Activated CD8-positive, alpha-beta memory T cell treated with anti-CD3 and anti-CD28 coated beads for 48 hours (primary cell): ENCODE measurements at places on chromosomes 3 and 15.

- no peak for DNase-seq
Observed at GRCh38 chr3:54969652-54970051, 41.8 kb upstream of the LRTM1 start.

- DNase-seq: no peak
Observed at GRCh38 chr3:37500518-37500917, 326.1 kb upstream of the LRRFIP2 start.

DNA sequence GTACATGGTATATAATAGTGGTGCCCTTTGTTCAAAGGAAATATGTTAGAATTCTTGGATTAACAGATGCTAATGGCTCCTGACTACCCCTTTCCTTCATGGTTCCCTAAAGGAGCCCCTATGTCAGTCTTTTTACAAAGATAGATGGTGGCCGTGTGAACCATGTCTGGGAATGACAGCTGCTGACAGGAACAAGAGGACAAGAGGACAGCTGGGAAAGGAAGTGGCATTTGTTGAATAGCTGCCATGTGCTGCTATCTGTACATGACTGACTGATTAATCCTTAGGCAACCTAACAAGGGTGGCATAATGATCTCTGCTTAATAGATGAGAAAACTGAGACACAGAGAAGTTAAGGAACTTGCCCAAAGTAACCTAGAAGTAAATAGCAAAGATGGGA is 321.7 kb downstream of the ZNF621 start:
- DNase-seq: no peak

- no peak for DNase-seq
Observed at GRCh38 chr15:31474059-31474868, 147.6 kb downstream of the KLF13 start.

DNA sequence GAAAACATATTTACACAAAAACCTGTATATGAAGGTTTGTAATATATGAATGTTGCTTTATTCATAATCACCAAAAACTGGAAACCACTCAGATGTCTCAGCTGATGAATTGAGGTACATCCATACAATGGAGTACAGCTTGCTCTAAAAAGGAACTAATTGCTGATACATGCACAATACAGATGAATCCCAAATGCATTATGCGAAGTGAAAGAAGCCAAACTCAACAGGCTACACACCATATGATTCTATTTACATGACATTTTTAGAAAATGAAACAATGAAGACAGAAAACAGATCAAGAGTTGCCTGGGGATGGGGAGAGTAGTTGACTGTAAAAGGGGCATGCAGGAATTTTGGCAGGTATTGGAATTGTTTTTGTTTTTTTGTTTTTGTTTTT is 95.5 kb downstream of the IQCH start:
- DNase-seq: no peak

- no peak for DNase-seq
Observed at GRCh38 chr15:77069521-77070121, 1.3 kb downstream of the TSPAN3 start.

DNA sequence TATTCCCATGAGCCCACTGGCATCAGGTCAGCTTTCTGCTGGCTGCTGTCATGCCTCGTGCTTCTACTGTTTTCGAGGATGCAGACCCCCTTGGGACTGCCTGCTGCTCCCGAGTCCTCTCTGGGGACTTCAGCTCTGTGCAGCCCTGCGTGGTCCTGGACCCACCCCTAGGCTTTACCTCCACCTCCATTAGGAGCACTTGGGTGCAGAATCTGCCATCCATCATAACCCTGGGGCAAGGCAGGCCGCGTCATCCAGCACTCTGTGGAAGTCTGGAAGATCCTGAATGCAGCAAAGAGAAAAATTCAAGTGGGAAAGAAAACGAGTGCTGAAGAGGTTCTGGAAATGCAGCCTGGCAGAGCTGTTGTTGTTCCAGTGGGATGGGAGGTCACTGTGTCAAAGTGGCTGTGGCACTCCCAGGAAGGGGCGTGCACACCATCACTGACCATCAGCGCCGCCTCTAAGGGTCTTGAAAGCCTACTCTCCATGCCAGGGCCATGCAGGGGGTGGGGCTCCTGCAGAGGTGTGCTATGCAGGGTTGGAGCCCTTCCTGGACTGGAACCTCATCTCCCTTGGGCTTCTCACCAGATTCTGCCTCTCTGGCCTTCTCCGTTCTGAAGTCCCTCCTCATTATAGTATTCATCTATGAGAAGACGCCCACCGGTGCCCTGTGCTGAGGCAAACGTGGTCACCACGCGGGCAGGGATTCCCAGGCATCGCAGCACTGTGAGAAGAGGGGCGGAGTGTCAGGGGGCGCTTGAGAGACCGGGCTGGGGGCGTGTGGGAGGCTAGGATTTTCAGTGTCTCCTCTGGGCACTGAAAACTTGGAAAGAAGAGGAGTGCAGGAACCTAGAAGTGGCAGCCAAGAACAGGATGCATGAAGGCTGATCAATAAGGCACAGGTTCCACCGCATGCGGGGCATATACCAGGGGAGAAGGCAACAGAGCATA is 12.5 kb downstream of the EPB42 start:
- DNase-seq: no peak

- no peak for DNase-seq
Observed at GRCh38 chr3:63070476-63070810, 195.2 kb upstream of the CADPS start.

GRCh38 chr3:111819927-111820326 is 39.1 kb upstream of the PHLDB2 start:
- no peak for DNase-seq

GRCh38 chr3:243356-243725 is 46.8 kb downstream of the CHL1 start:
- no peak for DNase-seq

GRCh38 chr3:36461597-36461996 is 81.3 kb downstream of the STAC start:
- no peak for DNase-seq

- no peak for DNase-seq
Observed at GRCh38 chr3:118080889-118081288, 953.8 kb downstream of the IGSF11 start.

DNA sequence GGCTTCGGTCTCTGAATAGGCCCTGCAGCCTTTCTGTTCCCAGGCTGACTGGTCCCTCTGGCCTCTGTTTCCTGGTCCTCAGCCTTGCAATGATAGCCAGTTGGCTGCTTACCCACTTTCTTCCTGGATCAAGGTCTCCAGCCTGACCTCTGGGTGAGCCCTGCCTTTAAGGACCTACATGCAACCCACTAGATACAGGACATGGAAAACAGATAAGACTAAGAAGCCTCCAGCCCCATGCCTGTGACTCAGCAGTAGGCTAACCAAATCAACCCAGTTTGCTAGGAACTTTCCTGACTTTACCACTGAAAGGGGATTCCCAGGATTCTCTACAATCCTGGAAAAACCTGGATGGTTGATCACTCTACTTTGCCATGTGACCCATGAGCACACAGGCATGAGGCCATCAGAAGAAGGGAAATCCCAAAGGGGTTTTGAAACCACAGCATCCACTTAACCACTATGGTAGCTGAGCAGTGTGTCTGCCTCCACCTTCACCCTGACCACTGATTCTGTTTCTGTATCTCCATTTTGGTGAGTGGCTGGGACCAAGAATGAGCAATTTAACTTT is 188.1 kb downstream of the CHST2 start:
- DNase-seq: no peak

- DNase-seq: no peak
Observed at GRCh38 chr3:71251156-71251775, 332.3 kb downstream of the FOXP1 start.

DNA sequence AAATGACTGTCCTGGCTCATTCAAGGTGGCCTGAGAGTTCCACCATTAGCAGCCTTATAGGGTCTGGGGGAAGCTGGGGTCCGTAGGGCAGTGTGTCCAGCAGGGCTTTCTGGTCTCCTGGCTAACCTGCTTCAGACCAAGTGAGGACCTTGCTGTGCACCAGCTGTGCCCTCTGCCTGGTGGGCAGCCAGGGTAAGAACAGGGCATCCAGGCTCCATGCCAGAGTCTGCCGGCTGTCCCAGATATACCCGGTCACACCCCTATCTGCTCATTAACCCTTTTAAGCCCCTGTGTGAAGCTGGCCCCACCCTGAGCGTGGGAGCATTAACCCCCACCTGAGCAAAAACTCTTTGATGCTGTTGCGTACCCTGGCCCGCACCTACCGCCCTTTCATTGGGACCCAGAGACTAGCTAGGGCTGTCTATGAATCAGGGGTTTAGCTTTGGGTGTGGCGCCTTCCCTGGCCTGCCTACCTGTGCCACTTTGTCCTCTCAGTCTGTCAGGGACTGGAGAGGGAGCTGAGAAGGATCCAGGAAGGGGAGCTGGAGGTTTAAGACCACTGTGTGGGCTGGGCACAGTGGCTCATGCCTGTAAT is 17.6 kb downstream of the SEMA3F start:
- no peak for DNase-seq

GRCh38 chr3:77189684-77190083 is 149.8 kb downstream of the ROBO2 start:
- DNase-seq: no peak

DNA sequence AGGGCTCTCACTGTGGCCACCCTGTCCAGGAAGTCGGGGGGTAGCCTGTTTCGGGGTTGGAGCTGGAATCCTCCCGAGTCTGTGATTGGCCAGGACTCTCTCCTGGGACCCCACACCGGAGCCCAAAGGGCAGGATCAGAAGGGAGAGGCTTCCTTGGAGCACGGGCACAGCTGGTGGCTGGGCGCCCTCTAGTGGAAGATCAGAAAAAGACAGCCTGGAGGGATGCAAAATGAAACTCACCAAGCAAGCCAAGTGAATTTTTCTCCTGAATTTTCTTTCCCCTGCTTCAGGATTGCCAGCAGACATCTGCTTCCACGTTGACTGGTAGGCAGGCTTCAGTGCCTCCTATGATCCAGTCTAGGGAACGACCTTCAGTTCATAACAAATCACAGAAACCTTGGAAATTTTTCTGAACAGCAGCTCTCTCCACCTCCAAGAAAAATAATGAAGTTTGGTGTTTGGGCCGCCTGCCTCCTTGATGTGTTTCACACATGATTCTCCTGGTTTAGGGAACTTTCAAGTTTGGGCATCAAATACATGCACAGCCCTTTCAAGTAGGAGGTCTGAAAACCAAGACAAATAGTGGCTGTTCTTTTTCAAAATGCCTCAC is 224.6 kb downstream of the VPS13C start:
- no peak for DNase-seq

DNA sequence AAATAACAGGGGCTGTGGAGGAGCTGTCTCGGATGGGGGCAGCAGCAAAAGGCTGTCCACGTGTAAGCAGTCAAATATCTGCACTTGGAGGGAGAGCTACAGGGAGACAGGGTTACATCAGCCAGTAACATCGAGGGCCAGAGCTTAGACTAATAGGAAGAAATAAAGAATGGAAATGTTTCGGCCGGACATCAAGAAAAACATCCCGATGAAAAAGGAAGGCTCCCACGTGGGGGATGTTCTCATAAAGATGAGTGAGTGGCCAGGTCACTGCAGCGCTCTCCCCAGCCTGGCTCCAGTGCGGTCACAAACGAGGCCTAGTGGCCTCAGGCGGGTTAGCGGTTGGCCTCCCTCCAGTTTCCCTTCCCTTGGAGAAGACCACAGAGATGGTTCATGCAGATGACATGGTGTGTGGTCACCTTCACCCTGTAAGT is 56.1 kb upstream of the WNT5A start:
- DNase-seq: no peak

GRCh38 chr3:102449930-102450329 is 15.1 kb downstream of the ZPLD1 start:
- no peak for DNase-seq

GRCh38 chr15:42134617-42135245 is 21.7 kb downstream of the PLA2G4F start:
- DNase-seq: no peak

GRCh38 chr15:99957642-99958013 is 224.4 kb upstream of the LYSMD4 start:
- no peak for DNase-seq

DNA sequence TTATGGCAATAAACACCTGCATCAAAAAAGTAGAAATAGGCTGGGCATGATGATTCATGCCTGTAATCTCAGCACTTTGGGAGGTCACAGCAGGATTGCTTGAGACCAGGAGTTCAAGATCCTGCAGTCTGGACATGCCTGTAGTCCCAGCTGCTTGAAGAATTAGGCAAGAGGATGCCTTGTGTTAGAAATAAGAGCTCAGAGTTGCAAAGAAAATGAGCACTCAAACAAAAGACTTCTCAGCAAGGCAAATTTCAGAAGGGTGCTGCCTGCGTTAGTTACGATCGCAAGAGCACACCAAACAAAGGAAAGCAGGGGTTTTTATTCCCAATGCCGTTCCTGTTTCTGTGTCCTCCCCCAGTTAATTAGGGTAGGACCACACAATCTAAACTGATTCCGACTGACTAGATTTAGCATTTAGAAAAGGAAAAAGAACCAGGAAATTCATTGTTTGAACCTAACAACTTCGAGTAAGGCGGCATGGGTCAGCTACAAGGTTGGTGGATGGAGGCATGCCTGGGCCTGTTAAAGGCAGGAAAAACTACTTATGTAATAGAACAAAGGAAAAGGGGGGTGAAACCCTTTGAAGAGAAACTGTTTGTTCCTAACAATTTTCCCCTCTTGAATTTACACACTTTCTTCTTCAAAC is 55.5 kb downstream of the DLG1 start:
- no peak for DNase-seq
